Thymus (tissue), 14 donors: ENCODE measurements at places on chromosomes 5 and 9. TPM values are rescaled to one million over a fixed set of nuclear protein-coding genes. Genes with fewer than 3 reads are reported as not detected.

The FAM169A gene
- 5.3 TPM for polyA plus RNA-seq

The SOHLH1 gene
- polyA plus RNA-seq, result 0.05 TPM

The FAM120AOS gene
- polyA plus RNA-seq, result 48.3 TPM

The BTNL3 gene
- 0.14 TPM for polyA plus RNA-seq

The TAF1L gene
- under 0.01 TPM for polyA plus RNA-seq

The PSD2 gene
- polyA plus RNA-seq, result 0.82 TPM

The PIP5KL1 gene
- polyA plus RNA-seq, result 1.2 TPM

The SLCO4C1 gene
- 0.75 TPM for polyA plus RNA-seq

The FBN2 gene
- polyA plus RNA-seq, result 0.23 TPM

The RORB gene
- 0.30 TPM for polyA plus RNA-seq

The FOXE1 gene
- 4.4 TPM for polyA plus RNA-seq

The ANKRD34B gene
- 0.59 TPM for polyA plus RNA-seq

The NEUROG1 gene
- 0.32 TPM for polyA plus RNA-seq

The ANKRD31 gene
- polyA plus RNA-seq, result 0.64 TPM

The CATSPER3 gene
- polyA plus RNA-seq, result 1.3 TPM

The SPATA31A3 gene
- polyA plus RNA-seq, result not detected
